ENCODE measurements at places on chromosomes 1 and 21. TPM values are rescaled to one million over a fixed set of nuclear protein-coding genes. Genes with fewer than 3 reads are reported as not detected.

MR1 gene
- total RNA-seq: 5.0 TPM

SHISA4 gene
- total RNA-seq: 10.0 TPM

BCL2L15 gene
- total RNA-seq: under 0.01 TPM

A3GALT2 gene
- not detected for total RNA-seq

NFYC gene
- total RNA-seq: 45.2 TPM

CACHD1 gene
- total RNA-seq: 5.9 TPM

S100A7 gene
- total RNA-seq: not detected

PTPRC gene
- total RNA-seq: not detected

IARS2 gene
- 92.2 TPM for total RNA-seq

C8A gene
- total RNA-seq: not detected

PDPN gene
- not detected for total RNA-seq

FCRL5 gene
- not detected for total RNA-seq

PLEKHN1 gene
- 0.28 TPM for total RNA-seq

SLC6A17 gene
- total RNA-seq: 0.54 TPM

TRIM67 gene
- total RNA-seq: not detected

GPR153 gene
- total RNA-seq: 1.8 TPM
